T-cell (primary cell): ENCODE measurements at places on chromosomes 6 and 20. TPM values are rescaled to one million over a fixed set of nuclear protein-coding genes. Genes with fewer than 3 reads are reported as not detected.

DNA sequence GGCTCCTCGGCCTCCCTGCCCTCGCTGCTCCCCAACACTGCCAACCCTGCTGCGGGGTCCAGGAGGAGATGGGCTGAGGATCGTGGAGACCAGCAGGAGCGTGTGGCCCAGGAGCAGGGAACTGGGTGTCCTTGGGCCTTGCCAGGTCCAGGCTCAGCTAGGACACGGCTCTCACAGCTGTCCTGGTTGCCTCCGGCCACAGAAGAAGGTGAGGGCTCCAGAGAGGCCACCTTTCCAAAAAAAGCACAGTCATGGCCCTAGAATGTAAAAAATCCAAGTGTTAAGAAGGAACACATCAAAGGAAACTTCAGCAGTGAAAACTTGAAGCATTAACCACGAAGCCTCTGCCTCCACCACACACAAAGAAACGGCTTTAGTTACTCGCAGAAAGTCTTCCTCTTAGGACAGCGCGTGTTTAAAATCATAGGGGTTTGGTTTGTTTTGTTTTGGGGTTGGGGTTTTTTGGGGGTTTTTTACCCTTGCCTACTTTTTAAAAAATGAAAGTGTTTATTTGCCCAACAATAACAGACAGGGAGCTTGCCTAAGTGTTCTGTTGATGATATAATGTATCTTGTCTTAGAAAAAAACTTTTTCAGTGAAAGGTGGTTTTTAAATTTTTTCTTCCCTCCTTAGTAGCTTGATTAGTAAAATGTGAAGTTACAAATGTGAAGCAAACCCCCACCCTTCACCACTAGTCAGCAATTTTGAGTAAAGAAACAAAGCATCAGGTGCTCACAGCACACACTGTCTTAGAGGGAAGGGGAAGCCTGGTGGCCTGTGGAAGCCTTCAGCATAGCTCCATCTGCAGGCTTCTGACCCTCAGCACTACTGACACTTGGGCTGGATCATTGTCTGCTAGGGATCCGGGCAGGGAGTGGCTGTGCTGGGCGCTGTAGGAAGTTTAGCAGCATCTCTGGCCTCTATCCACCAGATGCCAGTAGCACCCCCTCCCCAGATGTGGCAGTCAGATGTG, 60.0 kb downstream of the PTPN1 start:
- no peak for DNase-seq

The DEFB132 gene
- total RNA-seq, result not detected

DNA sequence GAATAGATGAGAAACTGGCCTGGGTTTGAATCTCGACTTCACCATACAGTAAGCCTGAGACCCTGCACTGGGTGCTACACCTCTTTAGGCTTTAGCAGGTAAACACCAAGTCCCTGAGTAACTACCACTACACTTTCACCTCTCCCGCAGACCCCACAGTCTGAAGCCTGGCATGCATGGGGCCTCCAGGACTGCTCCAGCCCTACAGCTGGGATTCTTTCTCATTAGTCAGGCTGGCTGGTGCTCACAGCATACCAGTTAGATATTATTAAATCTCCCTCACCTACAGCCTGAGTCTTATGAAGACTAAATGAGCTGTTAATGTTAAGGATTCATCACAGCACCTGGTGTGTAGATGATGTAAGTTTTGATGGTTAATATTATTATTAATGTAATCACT, 388.7 kb downstream of the ARHGAP18 start:
- DNase-seq, result no peak

GRCh38 chr6:21386744-21387143, 206.8 kb upstream of the SOX4 start:
- no peak for DNase-seq

The CLPSL2 gene
- total RNA-seq, result not detected

The COX4I2 gene
- not detected for total RNA-seq

- DNase-seq, result no peak
Measured at GRCh38 chr6:115891750-115892149, 168.9 kb downstream of the FRK start.

DNA sequence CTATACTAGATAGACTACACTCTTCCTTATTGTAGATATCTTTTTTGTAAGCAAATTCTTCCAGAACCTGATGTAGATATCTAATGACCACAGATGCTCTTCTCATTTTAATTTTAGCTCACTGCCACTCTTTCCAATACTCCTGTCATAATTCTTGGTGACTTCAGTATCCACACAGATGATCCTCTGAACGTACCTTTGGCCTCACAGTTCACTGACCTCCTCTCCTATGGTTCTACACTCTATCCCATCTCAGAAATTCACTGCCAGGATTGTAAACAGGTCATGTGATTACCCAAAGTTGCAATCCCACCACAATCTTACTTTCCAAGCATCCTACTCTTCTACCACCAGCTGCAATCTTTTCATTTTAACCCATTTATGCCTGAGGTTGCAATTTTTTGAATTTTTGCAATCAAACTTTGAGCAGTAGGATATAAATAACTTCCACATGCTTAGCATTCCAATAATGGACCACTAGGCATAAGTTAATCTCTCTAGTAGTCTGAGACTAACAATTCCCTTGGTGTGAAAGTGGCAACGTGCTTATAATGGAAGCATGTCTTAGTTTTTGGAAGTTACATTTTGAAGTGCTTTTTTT, 31.2 kb downstream of the ESF1 start:
- no peak for DNase-seq
